Uterus (tissue), 4 donors: ENCODE measurements at places on chromosomes 3 and 15.

DNA sequence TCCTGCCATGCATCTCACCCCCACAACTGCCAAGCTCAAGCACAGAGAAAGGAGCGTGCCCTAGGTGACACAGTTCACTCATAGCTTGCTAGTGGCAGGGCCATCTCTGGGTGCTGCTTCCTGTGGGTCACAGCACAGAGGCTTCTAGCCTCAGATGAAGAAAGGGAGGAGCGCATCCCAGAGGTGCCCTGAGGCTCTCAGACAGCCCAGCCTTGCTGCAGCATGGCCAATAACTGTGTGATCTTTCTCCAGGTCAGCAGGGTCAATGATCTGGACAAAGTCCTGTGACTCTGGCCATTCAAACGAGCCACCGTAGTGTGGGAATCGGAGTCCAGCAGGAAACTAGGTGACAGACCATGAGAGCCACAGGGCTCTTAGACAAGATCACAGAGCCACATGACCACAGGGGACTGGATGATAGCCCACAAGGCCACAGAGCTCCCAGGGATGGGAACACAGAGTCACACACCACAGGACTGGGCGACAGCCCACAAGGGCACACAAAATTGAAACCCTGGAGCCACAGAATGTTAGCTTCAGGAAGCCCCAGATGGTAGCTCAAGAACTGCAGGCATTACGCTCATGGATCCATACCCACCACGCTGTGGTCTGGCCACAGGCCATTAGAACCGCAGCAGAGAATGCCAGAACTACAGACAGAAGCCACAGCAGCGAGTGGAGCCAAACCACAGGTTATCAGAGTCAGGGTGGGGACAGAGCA is 25.9 kb upstream of the GRIP2 start:
- DNase-seq: no peak

GRCh38 chr3:129365296-129366136 is 62.9 kb downstream of the EFCAB12 start:
- no peak for DNase-seq

GRCh38 chr3:40999682-41000081 is 199.6 kb upstream of the CTNNB1 start:
- no peak for DNase-seq

DNA sequence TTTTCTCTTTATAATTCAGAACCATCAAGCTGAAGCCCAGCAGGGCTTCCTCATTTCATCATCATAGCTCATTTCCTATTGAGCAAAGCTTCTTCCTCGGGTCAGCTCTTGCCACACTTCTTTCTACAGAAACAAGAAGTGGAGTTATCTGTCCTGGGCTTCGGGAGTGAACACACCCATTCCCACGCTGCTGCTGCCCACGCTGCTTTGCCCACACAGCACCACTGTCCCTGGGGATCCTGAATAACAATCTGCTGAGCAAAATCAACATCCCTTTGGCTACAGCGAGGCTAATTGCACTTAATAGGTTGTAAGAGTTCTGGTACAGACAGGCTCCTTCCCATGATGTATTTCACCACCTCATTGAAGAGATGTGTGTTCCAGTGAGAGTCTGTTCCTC is 23.7 kb downstream of the CEP19 start:
- no peak for DNase-seq

GRCh38 chr3:100577382-100578008 is 31.9 kb upstream of the ADGRG7 start:
- no peak for DNase-seq

DNA sequence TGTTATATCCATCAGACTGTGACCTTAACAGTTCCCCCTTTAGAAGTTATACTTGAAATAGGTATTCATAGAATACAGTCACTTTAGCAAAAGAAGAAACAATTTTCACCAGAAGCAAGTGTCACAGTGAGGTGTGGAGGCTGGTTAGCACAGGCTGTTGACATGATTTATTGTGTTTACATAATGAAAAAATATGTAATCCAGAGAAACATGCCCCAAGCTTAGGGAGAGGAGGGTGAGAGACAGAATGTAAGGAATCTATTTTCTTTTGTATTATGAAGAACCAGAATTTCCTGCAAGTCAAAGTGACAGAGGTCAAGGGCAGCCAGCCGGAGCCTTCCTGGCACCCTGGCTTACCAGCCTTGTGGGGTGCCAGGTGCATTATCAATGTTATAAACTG is 4.0 kb downstream of the IL12A start:
- no peak for DNase-seq
